Stimulated activated CD8-positive, alpha-beta memory T cell treated with anti-CD3 and anti-CD28 coated beads, Interleukin-4, amount 100 ng/mL, for 1 hour (primary cell): ENCODE measurements at places on chromosomes 1 and 21.

DNA sequence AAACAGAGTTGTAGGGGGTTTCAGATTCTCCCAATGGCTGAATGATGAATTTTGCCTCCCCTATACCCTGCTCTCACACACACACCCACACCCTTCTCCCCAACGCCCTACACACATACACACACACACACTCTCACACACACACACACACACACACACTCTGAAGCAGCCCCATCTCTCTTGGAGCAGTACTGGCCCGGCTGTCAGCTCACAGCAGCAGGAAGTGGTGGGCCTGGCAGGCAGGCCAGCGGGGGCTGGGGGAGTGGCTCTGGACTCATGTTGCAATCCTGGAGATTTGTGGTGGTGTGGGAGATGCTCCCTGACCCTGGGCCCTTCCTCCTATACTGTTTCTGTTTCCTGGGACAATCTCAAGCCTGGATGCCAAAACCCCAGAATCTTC is 2.2 kb downstream of the IKBKE start:
- DNase-seq = no peak

DNA sequence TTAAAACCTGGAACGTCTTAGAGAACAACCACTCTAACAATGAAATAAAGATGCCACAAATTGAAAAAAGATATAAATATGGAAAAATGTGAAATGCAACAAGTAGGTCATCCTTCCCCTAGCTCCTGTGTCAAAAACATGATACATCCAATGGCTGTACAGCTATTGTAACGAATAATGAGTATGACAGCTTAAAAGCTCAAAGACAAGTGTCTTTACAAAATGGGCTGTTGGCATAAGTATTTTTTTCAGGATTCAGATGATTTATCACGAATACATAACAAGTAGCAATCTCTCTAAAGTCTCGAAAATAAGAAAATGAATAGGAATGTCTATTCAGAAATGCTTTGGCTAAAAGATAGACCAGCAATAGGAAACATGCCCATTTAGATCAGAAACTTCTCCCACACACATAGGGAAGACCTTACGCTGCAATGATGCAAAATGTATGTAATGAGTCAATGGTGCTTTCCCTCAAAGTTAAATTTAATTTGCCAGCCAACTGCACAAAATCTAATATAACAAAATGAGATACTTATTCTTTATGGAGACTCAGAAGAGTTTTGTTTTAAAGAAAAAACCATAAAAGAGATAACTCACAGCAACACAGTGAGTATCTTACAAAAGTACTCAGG is 8.3 kb downstream of the TGFBR3 start:
- no peak for DNase-seq

DNA sequence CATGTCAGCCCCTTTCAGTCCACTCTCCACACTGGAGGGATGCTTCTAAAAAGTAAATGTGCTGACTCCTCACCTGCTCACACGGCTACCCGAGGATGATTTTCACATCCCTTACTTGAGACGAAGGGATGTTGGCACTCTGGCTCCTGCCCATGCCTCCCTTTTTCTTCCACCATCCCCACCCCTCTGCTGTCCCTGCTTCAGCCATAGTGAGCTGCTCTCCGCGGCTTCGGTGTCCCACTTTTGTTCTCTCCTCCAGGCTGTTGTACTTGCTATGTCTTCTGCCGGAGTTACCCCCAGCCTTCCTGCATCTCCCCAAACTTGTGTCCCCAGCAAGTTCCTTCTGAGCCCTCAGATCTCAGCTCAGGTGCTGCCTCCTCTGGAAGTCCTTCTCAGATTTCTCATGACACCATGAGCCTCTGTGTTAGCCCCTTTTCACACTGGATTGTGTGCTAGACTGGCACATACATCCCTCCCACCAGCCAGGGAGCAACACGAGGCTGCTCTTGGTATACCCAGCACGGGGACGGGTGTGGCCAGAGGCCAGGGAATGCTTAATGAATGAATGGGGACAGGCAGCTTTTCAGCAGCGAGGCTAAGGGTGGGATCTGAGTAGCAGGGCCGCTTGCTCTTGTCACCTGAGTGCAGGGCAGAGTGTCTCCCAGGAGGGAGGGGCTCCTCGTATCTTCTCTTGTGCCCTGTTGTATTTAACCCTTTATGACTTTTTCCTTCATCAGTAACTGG is 1.3 kb downstream of the ACOT11 start:
- no peak for DNase-seq

- no peak for DNase-seq
These were observed 199.4 kb upstream of the CACYBP start for GRCh38 chr1:174800216-174800851.

GRCh38 chr1:45437323-45437722 is 53.6 kb downstream of the TESK2 start:
- no peak for DNase-seq

DNA sequence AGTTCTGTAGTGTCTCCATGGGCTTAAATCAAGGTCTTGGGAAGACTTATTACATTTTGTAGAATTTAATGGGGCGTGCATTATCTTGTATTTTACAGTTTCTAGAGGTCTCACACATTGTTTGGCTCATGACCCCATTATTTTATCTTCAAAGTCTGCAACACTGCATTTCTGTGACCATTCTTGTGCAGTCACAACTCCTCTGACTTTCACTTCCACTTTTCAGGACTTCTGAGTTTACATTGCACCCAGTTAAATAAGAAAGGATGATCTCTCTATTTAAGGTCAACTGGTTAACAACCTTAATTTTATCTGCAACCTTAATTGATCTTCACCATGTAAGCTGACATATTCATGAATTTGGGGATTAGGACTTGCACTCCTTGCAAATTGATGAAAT is 1186.6 kb downstream of the MRPL39 start:
- no peak for DNase-seq

GRCh38 chr1:172826096-172826741 is 167.3 kb downstream of the FASLG start:
- DNase-seq = no peak

- no peak for DNase-seq
These were observed 3.5 kb upstream of the TSPAN1 start for GRCh38 chr1:46171351-46171750.

DNA sequence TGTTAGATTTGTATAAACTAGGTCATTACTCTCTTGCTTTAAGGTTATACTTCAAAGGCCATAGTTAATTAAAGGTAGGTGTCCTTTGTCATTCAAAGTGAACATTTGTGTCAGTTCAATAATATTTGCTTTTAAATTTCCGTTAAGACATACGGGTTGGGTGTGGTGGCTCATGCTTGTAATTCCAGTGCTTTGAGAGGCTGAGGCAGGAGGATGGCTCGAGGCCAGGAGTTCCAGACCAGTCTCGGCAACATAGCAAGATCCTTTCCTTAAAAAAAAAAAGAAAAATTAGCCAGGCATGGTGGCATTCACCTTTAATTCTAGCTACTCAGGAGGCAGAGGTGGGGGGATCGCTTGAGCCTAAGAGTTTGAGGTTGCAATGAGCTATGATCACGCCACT is 80.4 kb downstream of the KIF26B start:
- no peak for DNase-seq

DNA sequence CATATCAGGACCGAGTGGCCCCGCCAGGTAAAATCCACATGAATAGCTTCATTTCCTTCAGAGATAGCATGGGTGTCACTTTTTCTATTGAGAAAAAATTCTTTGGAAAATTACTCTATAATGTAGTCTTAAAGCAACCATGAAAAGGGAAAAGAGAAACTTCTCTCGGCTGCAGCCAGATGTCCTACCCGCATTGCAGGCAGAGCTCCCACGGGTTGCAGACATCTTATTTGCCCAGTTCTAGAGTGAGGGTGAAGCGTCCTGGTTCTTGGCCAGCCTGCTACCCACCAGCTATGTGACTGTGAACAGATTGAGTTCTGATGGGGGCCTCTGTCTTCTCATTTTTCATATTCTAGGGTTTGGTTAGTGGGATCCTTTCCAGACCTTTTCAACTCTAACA is 5.0 kb downstream of the ATP1B1 start:
- no peak for DNase-seq

DNA sequence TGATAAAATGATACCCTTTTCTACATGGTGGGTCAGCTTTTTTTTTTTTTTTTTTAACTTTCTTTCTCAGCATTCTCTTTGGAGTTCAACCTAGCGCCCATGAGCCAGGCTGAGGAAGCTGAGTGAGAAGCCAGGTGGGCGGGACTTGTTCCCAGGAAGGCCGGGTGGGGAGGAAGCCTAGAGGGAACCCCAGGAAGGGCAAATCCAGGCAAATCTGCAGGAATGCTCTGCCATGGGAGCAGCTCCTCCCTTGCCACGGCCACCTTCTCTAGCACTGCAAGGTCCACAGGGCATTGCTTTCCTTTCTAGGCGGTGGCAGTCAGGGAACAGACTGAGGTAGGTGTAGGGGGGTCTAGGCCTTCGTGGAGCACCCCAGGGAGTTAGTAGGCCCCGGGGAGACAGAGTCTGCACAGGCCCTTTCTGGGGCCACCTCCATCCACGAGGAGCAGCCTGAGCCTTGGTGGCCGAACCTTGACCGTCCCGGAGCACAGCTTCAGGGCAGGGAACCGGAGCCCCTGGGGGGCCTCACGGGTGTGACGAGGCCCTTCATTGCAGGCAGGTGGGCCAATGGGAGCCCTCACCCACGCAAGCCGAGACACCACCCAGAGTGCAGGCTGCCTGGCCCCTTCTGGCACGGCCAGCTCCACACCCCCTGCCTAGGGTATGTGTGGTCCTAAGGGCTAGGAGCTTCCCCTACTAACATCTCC is 18.2 kb upstream of the CCDC27 start:
- DNase-seq = no peak

DNA sequence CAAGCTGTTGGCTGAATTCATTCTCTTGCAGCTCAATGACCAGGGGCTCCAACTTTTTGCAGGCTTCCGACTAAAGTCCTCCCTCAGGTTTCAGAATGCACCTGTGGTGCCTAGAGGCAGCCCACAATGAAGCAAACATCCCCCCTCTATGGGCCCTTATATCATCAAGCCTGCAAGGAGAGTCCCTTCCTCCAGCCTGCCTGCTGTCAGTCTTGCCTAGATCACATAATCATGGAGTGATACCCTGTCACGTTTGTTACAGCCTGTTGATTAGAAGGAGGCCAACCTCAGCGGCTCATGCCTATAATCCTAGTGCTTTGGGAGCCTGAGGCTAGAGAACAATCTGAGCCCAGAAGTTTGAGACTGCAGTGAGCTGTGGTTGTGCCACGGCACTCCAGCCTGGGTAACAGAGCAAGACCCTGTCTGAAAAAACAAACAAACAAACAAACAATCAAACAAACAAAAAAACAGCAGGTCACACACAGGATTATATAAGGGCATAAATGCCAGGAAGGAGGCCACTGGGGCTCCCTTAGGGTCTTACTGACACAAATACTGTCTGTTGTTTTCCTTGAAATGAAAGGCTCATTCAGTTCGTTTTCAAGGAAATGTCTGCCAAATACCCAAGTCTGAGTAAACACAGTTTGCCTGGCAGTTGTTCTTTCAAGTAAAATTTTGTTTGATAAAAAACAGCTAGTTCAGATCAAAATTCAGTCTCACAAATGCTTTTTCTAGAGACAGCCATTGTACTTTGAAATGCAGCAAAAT is 4.7 kb upstream of the SPRR3 start:
- DNase-seq = no peak

- no peak for DNase-seq
These were observed 226.6 kb upstream of the ZRANB2 start for GRCh38 chr1:71307451-71307850.

DNA sequence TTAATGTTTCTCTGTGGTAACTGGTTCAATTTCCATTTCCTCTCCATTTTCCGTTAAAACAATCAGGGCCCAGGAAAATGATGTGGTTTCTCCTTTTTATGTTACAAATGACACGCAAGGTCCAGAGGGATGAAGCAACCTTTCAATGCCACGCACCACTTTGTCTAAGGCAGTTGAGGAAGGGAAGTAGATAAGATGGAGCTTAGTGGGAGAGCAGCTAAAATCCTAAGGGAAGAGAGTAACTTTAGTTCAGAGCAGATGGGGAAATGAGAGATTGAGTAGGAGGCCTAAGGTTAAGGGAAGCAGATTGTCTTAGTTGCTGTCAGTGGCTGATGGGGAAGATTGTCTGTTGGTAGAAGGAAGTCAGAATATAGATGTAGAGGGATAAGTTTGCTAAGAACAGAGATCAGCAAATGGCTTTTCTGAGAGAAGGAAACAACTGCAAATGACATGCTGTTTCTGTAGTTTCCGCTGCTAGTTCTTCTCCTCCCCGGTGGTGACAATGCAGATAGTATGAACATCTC is 660 bp downstream of the CD1C start:
- no peak for DNase-seq

DNA sequence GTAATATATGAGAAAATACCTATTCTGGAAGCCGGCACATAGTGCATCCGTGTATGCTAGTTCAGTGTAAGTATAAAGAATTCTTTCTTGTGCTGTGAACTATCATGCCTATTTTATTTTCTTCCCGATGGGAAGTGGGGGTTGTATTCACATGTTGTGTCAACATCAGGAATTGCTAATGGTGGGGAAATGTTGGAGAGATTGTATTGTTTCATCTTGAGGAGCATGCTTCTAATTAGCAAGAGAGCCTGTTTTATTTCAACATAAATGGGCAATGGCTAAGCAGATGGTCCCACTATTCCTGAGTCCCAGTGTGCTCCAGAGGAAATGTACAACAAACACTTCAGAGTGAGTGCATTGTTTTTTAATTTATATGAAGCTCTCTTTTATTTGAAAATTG is 485.2 kb downstream of the PLPP3 start:
- no peak for DNase-seq

GRCh38 chr21:15592271-15592860 is 137.4 kb upstream of the USP25 start:
- DNase-seq = no peak

DNA sequence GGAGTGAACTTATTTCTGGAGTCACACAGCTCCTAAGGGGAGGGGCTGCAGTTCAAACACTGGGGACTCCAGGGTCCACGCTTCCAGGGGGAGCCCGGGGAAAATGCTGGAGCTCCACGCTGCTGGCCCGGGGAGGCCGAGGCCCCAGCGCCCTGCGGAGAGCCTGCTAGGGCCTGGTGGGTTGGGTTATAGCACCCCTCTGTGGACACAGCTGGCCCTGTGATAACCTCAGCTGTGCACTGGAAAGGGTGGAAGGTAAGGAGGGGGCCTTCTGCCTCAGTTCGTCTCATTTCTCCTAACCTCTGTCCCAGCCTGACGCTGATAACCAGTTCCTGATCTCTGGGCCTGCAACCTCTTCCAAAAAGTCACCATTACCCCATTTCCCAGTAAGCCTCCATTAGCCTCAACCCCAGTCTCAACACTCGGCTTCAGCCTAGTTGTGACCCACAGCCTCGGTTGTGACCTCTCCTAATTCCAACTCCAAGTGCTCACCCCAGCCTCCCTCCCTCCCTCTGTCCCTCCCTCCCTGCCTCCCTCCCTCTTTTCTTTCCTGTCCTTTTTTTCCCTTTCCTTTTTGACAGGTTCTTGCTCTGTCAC is 7.1 kb downstream of the NBL1 start:
- DNase-seq = no peak

DNA sequence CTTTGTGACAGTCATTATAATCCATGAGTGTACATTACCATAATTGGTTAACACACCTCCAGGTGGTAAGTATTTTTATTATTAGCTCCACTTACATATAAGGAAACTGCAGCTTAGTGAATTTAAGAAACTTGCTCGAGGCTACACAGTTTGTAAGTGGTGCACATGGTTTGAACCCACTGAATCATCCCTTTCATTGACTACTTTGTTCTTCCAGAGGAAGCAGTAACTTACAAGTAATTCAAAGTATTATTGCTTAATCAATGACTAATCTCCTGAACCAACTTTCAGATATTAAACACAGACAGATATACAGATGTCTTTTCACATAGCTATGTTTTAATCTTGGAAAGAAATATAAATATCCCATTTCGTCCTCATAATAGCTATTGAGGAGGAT is 18.7 kb upstream of the CLDN8 start:
- no peak for DNase-seq

GRCh38 chr1:226964068-226964425 is 24.0 kb downstream of the COQ8A start:
- DNase-seq = no peak
